Kidney epithelial cell (primary cell): ENCODE measurements at places on chromosomes 16 and 17.

DNA sequence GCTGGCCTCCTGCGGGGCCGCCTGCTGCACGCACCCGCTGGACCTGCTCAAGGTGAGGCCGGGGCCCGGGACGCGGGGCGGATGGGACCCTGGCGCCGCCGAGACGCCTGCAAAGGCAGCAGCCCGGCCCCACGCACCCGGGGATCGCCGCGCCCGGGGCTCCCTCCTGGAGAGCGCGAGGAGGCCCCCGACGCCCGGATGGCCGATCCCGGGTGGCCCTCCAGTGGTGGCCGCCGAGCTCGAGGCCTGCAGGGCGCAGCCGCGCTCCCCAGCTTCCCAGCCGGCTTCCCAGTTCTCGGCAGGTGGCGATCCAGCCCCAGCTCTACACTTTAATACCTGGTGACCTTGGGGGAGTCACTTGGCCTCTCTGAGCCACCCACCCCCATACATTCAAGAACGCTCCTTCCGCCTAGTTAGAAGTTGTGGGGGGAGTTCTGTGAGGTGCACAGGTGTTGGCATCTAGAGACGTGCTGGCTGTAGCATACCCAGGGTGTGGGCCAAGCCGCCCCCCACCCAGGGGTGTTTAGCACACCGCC is 452 bp downstream of the SLC25A10 start:
- no peak for DNase-seq

DNA sequence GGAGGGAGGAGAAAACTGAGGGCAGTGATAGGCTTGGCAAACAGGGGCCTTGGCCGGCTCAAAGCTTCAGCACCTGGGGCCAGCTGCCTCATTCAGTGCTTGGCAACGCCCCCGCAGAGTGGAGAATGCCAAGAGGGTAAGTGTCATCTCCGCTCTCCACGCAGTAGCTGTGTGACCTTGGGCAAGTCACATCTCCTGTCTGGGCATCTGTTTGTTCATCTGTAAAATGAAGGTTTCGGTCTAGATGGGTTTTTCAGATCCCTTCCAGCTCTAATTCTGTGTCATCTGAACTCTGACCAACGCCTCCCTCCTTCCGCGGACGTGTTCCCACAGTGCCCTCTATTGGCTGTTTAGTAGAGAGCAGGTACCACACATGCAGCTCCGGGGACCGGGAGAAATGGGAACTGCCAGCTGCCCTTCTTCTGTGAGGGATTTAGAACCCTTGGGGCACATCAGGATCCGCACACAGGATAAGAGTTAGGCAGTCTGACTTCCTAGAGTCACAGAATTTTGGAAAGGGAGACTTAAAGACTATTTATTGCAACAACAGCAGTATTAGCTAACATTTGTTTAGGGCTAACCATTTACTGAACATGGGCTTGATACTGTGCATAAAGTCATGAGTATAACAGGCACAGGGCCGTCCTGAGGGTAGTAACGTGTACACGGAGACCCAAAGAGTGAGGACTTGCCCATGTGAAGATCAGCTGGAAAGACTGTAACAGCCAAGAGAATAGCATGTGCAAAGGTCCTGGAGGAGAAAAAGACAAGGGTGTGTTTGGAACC is 26.8 kb downstream of the GP2 start:
- DNase-seq = no peak

DNA sequence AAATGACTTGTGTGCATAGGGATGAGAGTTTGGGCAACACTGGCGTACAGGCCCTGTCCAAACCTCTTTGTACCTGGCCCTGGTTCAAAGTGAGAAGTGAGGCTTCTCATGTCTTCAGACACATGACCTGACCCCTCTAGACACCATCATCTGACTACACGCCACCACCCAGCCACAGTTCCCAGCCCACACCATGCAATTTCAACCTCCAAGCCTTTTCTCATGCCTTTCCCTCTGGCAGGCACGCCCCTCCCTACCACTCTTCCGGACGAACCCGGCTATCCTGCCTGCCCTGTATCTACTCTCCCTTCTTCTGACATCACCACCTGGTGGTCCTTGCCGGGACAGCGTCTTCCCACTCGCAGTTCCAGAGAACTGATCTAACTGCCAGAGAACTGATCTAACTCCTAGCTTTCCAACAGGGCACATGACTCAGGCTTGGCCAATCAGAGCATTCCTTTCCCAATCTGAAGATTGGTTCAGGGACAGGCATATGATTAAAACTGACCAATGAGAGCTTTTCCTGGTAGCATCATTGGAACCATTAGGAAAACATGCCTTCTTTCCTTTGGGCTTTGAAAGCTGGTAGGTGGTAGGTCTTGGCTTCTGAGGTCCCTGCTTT is 27.1 kb upstream of the IL21R start:
- peak; percentile 34 for DNase-seq

- no peak for DNase-seq
Observed at GRCh38 chr16:27819356-27819755, 244.2 kb downstream of the GSG1L start.

GRCh38 chr16:6105115-6105514 is 1007.5 kb upstream of the EEF2KMT start:
- DNase-seq = no peak

- DNase-seq = no peak
Observed at GRCh38 chr16:80743772-80744171, 60.6 kb downstream of the CDYL2 start.

- no peak for DNase-seq
Observed at GRCh38 chr16:4433228-4433627, 7.6 kb downstream of the DNAJA3 start.

GRCh38 chr17:42016941-42017865 is at the start of gene DNAJC7:
DNAJC7 (minus strand) TSS chr17:42017439; CDS start chr17:42017416, 23 bp downstream.
- peak; percentile 47 for DNase-seq

- no peak for DNase-seq
Observed at GRCh38 chr17:78714534-78714933, 67.5 kb downstream of the CYTH1 start.

GRCh38 chr16:58850019-58850677 is 116.0 kb upstream of the GOT2 start:
- DNase-seq = no peak

DNA sequence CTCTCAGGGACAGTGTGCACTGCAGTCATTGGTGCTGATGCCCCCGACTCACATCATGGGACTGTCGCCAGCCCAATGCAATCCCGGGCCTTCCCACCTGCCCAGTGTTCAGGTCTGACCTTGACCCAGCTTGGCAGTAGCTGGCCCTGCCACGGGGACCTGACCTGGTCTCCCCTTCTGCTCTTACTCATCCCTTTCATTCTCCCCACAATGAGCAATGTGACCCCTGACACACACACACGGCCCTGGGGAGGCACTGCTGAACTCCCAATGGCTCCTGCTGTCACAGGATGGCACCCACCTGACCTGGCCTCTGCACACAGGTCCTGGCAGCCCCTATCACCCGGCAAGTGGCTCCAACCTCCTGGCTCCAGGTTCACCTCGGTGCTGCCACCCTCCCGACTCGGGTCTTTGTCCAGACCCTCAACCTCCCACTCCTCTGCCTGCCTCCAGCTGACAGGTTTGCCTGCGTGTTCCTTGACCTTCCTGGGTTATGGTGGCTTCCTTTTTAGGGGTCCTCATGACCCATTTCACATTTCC is 6.6 kb downstream of the CD300C start:
- no peak for DNase-seq

DNA sequence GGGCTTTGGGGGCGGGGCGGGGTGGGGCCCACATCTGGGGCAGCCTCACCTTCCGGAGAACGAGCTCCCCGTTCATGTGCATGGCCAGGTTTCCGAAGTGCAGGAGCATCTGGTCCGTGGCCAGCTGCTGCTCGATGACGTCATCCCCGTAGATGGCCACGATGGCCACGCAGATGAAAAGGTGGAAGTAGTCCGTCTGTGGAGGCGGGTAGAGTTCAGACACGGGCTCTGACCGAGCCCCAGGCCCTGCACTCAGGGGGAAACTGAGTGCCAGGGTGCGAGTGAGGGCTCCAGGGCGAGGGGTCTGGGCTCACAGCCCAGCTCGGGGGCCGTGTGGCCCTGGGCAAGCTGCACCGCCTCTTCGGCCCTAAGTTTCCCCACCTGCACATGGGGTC is 93.7 kb downstream of the TBC1D16 start:
- no peak for DNase-seq

DNA sequence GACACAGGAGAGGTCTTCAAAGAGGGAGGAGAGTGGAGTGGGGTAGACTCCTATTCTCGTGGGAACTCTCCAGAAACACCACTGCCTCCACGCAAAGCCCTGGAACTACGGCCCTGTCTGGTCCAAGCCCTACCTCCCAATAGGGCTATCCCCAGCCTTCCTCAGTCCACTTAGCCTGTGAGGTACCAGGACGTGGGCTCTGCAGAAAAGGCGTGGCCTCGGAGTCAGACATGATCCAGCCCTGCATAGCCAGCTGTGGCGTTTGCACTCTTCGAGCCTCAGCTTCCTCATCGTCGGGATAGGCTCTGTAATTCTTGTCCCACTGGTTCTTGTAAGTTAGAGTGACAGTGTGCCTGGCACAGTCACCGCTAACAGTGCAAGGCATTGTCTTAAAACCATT is 13.8 kb downstream of the ENDOV start:
- DNase-seq = no peak

GRCh38 chr17:11996722-11997146 is 541 bp downstream of the ZNF18 start:
- no peak for DNase-seq
